GM20000 (cell line): ENCODE measurements at places on chromosomes 4 and X.

DNA sequence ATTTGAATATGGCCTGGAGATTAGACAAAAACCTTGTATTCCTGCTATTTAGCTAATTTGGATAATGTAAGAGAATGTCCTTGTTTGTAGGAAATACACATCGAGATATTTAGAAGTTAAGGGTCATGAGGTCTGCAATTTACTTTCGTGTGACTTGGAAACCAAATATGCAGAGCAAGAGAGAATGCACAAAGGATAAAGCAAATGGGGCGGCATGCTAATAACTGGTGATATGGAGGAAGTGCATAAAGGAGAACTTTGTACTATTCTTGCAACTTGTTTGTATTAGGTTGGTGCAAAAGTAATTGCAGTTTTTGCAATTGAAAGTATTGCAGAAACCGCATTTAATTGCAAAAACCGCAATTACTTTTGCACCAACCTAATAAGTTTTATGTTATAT, 7.2 kb upstream of the CXCR3 start:
- no peak for DNase-seq

DNA sequence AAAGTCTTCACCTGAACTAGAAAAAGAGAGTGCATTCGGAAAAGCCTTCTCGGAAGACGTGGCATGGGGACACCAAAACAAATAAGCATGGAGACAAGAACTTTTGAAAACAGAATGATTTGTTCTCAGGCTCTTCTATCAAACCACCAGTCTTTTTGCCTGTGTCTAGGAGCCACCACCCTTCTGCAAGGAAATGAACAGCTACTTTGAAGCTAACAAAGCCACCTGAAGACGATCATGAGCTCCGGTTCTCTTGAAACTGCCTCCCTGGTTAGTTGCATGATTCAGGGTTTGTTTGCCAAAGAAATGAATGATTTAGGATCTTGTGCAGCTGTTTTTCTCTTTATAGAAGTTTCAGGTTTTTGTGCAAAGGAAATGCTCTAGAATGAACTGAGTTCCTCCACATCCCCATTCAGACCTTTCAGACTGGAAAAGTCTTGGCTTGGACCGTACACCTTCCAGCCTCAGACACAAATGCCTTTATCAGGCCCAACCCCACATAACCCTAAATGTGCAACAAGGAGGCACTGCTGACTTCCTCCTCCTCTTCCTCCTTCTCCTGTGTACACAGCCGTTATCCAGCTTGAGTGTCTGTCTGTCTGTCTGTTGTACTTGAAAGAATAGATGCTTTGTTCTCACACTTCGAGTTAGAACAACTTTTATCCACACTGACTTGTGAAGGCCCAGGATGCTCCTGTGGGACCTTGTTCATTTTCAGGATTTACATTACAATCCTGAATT, 334.8 kb upstream of the KLF3 start:
- DNase-seq: no peak

DNA sequence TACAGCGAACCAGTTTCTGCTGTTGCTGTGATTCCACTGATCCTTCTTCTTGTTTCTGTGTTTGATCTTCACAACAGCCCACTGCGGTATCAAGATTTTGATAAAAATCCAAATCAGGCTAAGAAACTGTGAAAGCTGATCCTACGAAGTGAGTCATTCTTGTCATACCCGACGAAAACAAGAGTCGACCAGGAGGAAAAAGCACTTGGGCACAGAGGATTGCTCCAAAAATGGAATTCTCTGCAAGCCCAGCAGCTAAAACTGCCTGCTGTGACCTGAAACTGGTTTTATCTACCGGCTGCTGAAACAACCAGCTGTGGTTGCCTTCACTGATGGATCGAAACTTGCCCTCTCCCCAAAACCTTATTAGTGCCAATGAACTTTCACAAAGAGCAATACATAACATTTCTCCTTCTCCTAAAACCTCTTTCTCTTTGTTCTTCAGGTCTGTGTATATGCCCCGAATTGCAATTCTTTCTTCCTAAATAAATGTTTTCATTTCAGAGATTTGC, 607.0 kb upstream of the PRKX start:
- no peak for DNase-seq

DNA sequence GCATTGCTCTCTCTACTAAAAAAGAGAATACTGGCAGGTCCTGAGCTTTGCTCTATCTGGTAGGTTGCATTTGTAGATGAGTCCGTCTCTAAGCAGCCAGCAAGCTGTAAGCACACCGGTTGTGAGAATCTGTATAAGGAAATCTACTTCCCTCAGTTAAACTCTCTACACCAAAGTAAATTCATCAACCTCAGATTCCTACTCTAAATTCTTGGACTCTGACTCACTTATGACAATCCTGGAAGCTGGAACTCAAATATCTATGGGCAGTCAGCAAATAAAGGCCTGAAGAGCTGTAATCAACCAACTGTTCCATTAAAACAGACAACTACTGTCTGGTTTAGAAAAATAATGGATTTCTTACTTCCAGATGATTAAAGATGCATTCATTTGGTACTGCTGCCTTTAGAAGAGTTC, 37.9 kb downstream of the FAT1 start:
- no peak for DNase-seq

- DNase-seq: no peak
Measured at GRCh38 chrX:69179380-69179911, 14.2 kb upstream of the PJA1 start.

- no peak for DNase-seq
Measured at GRCh38 chr4:162853788-162854187, 312.9 kb downstream of the NAF1 start.

DNA sequence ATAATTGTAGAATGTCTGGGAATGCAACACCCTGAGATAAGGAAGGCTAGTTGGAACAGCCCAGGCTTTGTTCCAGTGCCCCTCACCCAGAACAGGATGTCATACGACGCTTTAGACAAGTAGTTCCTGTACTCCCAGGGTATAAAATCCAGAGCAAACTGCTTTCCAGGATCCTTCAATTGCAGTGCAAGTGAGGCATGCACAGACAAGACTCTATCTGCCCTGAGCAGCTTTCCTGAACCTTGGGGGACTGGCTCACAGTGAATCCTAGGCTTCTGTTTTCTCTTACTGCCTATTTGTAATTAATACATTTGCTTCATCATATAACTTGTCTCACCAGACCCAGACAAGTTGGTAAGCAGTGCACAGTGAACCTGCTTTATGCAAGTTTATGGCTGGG, 48.4 kb upstream of the IL9R start:
- no peak for DNase-seq

DNA sequence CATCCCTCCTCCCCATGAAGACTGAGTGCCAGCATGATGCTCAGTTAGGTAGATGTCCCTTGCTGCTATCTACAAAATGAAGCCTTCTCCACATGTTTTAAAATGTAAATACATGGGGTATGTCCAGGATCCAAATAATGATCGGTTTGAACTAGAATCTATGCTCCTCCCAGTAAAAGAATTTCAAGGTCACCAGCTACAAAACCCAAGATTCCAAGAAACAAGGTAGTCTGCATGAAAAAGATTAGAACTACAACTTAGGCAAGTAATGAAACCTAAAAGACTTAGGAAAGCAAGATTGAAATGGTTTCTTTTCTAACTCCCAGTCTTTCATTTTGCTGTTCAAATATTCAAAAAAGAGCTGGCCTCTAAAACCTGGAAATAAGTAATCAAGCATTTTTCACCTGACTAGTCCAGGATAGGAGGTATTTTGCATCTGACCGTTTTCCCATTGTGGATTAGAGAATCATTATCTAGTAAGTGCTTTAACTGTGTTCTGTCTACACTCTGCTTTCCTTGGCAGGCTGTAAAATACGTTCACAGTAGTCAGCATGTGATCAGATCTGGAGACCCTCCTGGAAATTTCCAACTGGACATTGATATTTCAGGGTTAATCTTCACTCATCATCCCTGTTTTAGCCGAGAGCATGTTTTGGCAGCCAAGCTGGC, 57.4 kb downstream of the CC2D2A start:
- no peak for DNase-seq

GRCh38 chr4:155532373-155533085, 134.1 kb upstream of the GUCY1A1 start:
- DNase-seq: no peak

- no peak for DNase-seq
Measured at GRCh38 chrX:12681047-12681446, 110.2 kb upstream of the PRPS2 start.

- DNase-seq: no peak
Measured at GRCh38 chr4:111678479-111678878, 466.8 kb upstream of the FAM241A start.

DNA sequence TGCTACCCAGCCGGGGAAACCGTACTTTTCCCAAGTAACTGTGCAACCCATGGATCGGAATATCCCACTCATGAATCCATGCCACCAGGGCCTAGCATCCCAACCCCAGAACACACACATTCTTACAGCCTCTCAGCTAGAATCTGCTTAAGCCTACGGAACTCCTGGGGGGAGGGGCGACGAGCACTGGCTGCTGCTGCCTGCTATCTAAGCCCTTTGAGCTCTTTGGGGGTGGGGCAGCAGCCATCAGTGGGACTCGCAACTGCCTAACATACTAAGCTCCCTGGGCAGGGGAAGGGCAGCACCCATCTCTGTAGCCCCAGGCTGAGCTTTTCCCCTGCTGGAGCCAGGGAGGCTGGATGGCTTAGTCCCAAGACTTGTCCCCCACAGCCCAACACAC, 28.6 kb downstream of the NUDT10 start:
- no peak for DNase-seq

- DNase-seq: no peak
Measured at GRCh38 chrX:16103625-16104024, 19.7 kb upstream of the GRPR start.

DNA sequence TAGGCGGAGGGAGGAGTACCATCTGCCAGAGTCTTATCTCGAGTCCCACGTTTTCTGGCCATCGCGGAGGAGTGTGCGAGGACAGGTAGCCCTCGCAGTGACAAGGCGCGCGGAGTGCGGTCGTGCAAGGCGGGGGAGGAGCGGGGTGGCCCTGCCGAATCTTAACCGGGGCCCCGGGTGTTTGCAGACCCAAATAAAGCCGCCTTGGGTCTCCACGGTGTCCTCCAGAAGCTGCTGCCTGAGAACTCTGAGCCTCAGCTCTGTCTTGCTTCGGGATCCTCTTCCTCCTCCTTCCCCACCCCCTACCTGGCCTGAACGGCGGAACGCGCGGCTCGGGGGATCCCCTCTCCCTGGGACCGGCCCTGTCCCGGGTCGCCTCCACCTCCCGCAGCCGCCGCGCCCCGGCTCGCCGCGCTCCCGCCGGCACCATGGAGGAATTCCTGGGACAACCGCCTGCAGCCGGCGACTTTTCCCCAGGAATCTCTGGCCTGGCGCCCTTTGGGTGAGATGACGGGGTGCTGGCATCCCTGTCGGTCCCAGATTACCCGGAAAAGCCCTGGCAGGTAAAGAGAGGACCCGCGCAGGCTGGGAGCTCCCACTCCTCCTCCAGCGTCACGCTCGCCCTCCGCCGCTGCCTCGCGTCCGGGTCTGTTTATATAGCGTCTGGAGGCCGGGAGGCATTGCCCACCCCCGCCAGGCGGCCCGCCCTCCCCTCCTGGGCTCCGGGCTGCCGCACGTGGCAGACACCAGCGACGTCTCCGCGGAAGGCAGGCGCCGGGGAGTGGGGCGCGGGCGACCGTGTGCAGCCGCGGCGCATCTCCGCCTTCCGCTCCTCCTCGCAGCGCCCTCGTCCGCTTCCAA, at the start of gene GALNTL6:
Gene GALNTL6, plus strand, starts transcription at position 740 of the 861 bp plus-strand sequence.
- peak; percentile 10 for DNase-seq

GRCh38 chrX:132533409-132533808, 44.6 kb upstream of the MBNL3 start:
- DNase-seq: no peak

- DNase-seq: no peak
Measured at GRCh38 chr4:137370206-137370633, 162.1 kb downstream of the PCDH18 start.

GRCh38 chrX:134235236-134235635, 1.7 kb upstream of the CCDC160 start:
- no peak for DNase-seq

- DNase-seq: no peak
Measured at GRCh38 chrX:137032341-137032694, 1.5 kb downstream of the GPR101 start.

DNA sequence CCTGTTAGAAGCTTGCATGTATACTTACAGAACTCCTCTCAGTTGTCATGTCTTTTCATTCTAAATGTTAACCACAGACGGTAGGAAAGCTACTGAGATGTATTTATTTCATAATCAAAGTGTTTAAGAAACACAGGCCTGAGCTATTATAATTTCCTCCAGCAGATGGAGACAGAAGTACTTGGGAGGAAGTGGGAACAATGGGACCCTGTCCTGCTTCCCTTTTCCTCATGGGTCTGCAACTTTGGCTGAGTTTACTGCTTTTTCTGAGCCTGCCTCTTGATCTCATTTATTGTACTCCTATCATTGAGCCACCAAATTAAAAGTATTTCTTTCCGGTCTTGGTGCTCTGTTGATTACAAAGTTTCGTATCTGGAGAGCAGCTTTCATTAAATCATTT, 67.7 kb upstream of the SPANXN2 start:
- DNase-seq: no peak

- DNase-seq: no peak
Measured at GRCh38 chrX:21674430-21675186, 16.5 kb upstream of the KLHL34 start.

GRCh38 chrX:73446831-73447230, at the start of gene CDX4:
TSS of gene CDX4 (plus strand) at chrX:73447053. CDS start at chrX:73447254, 201 bp downstream.
- DNase-seq: no peak

DNA sequence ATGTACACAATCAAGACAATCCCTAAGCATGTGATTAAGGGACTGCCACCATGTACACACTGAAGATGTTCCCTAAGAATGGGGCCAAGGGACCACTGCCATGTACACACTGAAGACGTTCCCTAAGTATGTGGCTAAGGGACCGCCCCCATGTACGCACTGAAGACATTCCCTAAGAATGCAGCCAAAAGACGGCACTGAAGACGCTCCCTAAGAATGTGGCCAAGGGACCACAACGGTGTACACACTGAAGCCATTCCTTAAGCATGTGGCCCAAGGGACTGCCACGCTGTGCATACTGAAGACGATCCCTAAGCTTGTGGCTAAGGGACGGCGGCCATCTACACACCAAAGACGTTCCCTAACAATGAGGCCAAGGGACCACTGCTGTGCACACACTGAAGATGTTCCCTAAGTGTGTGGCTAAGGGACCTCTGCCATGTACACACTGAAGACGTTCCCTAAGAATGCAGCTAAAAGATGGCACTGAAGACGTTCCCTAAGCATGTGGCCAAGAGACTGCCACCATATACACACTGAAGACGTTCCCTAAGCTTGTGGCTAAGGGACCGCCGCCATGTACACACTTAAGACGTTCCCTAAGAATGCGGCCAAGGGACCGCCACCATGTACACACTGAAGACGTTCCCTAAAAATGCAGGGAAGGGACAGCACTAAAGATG, 26.4 kb downstream of the DHRSX start:
- DNase-seq: no peak

GRCh38 chrX:13162772-13163410, 118.5 kb upstream of the FAM9C start:
- no peak for DNase-seq

DNA sequence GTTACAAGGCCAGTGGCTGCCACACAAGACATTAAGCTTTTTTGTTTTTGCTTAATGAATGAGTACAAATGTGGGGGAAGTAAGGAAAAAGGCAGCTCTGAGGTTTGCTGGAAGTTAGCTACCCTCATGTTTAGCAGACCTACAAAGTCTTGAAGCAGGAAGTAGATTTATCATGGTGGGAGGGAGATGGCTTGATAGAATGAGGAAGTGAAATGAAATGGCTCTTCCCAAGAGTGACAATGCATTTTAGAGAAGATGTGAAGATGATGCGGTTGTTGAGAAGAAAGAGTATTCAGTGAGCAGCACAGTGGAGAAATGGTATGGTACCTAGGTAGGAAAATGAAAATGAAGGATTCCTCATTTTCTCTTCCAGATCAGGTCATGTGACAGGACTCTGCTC, 108.0 kb downstream of the SLIT2 start:
- no peak for DNase-seq
